Heart right ventricle (tissue), 16 donors: ENCODE measurements at places on chromosomes 2 and 18. TPM values are rescaled to one million over a fixed set of nuclear protein-coding genes. Genes with fewer than 3 reads are reported as not detected.

The RESP18 gene
- not detected for total RNA-seq

GRCh38 chr2:56801214-56801613 is 617.4 kb downstream of the CCDC85A start:
- H3K4me3 ChIP-seq = no peak overlapping the region
- no peaks in the 10 kb centered on the region for H3K27me3 ChIP-seq
- H3K27ac ChIP-seq = no peak overlapping the region
- DNase-seq = no peak

The OXER1 gene
- 0.27 TPM for total RNA-seq

The RELCH gene
- 16.9 TPM for total RNA-seq

- no peaks in the 10 kb centered on the region for H3K36me3 ChIP-seq
- H3K27me3 ChIP-seq = no peaks in the 10 kb centered on the region
- H3K27ac ChIP-seq = no peak overlapping the region
- no peak overlapping the region for H3K4me3 ChIP-seq
- no peaks in the 10 kb centered on the region for H3K4me1 ChIP-seq
Measured at GRCh38 chr2:64021578-64021977, 2.4 kb upstream of the VPS54 start.

- H3K36me3 ChIP-seq = no peaks in the 10 kb centered on the region
- DNase-seq = no peak
- no peak overlapping the region for H3K27ac ChIP-seq
- H3K4me1 ChIP-seq = no peaks in the 10 kb centered on the region
- H3K27me3 ChIP-seq = no peaks in the 10 kb centered on the region
Measured at GRCh38 chr18:52907543-52908308, 567.7 kb downstream of the DCC start.

The LAMA3 gene
- 3.0 TPM for total RNA-seq

The ORMDL1 gene
- total RNA-seq = 24.8 TPM

The DOK6 gene
- 3.9 TPM for total RNA-seq

DNA sequence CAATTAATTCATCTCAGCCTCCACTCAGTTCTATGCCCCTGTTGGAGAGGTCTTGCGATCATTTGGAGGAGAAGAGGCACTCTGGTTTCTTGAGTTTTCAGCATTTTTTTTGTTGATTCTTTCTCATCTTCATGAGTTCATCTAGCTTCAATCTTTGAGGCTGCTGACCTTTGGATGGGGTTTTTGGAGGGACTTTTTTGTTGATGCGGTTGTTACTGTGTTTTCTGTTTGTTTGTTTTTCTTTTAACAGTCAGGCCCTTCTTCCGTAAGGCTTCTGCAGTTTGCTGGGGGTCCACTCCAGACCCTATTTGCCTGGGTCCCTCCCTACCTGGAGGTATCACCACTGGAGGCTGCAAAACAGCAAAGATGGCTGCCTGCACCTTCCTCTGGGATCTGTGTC is 149.9 kb upstream of the RBBP8 start:
- DNase-seq = no peak
- H3K27ac ChIP-seq = no peak overlapping the region
- H3K4me3 ChIP-seq = no peak overlapping the region
- no peaks in the 10 kb centered on the region for H3K27me3 ChIP-seq

The C2orf66 gene
- not detected for total RNA-seq

DNA sequence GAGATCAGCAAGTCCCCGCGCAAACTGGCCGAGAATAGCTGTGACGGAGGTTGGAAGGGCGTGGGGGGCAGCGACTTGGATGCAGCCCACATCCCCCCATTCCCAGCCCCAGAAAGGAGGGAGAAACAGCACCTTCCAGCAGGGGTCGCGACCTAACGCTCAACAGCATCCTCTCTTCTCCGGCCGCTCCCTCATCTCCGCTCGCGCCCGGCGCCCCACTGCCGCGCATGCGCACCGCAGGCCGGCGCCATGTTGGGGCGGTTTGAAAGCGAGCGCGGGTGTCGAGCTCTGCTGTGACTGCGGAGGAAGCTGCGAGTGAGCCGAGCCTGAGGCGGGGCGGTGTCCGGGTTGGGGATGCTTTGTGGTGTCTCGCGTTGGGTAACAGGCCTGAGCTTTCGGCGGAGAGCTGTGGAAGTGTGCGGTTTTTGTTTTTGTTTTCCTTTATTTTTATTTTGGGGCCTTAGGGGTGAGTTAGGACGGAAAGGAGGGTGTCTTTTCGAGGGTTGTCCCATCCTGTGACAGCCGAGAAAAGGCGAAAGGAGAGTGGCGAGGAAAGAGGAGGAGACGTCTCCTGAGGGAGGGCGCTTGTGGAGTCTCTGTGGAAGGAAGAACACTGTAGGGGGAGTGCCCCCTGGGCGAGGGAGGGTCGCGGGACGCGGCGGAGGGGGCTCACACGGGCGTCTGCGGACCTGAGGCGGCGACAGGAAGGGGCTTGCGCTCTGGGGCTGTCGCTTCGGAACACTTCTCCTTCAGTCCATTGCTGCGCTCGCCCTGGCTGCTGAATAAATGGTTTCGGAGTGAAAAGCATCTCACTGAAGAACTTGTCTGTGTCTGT is at the start of the genes C18orf54 and STARD6:
Gene C18orf54 (plus strand): TSS at position 247 of the 835 bp plus-strand sequence. CDS start 2,667 bp downstream, outside the sequence.
Gene STARD6 (minus strand): TSS at position 199 of the 835 bp plus-strand sequence. CDS start 3,285 bp downstream, outside the sequence.
- DNase-seq = peak; percentile 83
- H3K27ac ChIP-seq = peak within 1 kb of the TSS; percentile 74
- H3K27me3 ChIP-seq = no peaks in the 10 kb centered on the region
- H3K4me3 ChIP-seq = peak within 1 kb of the TSS; percentile 80
- no peaks in the 10 kb centered on the region for H3K36me3 ChIP-seq

DNA sequence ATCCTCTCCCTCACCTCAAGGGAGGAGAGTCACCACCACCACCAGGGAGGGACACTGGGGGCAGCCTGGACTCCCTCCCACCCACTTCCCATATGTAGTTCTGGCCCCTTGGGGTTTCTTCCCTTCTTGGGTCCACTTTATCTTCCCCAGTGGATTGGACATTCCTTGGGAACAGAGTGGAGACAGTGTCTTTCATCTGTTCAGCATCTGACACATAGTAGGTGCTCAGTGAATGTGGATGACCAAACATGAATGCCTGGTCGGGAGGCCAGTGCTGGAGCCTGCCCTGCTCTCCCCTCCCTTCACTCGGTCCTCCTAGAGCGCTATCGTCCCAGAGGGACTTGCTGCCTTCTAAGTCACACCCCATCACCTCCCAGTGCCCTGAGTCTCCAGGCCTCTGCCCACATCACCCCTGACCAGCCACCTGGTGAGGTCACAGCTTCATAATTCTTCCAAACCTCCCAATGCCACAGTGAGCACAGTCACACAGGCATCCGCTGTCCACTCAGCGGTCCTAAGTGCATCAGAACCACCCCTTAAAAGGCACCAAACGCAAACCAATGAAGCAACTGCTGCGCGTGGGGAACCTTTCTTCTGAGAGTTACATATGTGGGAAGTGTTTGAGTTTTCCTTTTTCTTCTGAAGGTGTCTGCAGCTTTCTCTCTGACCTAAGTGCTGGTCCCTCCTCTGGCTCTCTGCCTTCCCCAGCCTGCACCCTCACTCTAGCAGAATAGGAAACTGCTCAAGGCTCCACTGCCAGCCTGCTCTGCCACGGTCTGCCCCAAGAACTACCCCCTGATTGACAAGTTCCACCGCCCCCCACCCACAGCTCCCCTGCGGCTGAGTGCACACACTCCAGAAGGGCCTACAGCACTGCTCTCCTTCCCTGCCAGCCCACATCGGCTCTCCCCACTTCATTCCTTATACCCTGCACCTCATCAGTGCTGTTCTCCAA is 7.2 kb upstream of the SFXN5 start:
- H3K36me3 ChIP-seq = peaks cover 55% of the 10 kb centered on the region
- no peak overlapping the region for H3K27ac ChIP-seq
- H3K27me3 ChIP-seq = no peaks in the 10 kb centered on the region

The ALLC gene
- not detected for total RNA-seq

The MYL1 gene
- total RNA-seq = not detected

GRCh38 chr2:102438578-102438977 is 15.6 kb downstream of the IL18RAP start:
- no peak for DNase-seq
- no peak overlapping the region for H3K4me3 ChIP-seq
- H3K4me1 ChIP-seq = no peaks in the 10 kb centered on the region
- H3K27ac ChIP-seq = no peak overlapping the region

The CLEC4F gene
- 0.22 TPM for total RNA-seq

The SCN7A gene
- total RNA-seq = 18.1 TPM
